Activated T-helper 2 cell treated with anti-CD3 and anti-CD28 coated beads, Interferon-gamma antibody, Interleukin-2, Interleukin-4, amounts not matched to agents 10 μg/mL and 5 μg/mL and 100 μg/mL, durations not matched to agents 14 hours and 24 hours and 36 hours (primary cell): ENCODE measurements at places on chromosomes 5 and 9. TPM values are rescaled to one million over a fixed set of nuclear protein-coding genes. Genes with fewer than 3 reads are reported as not detected.

The HMHB1 gene
- total RNA-seq: not detected in 2 replicates

The CDH6 gene
- not detected in 2 replicates for total RNA-seq

The CCDC187 gene
- 0.02 TPM in 1 of 2 replicates, not detected in the other for total RNA-seq

The PCDHA7 gene
- total RNA-seq: not detected in 2 replicates

The RAPGEF1 gene
- 133 and 136 TPM in 2 replicates for total RNA-seq

The CTXN3 gene
- not detected in 2 replicates for total RNA-seq

The SPATA31A1 gene
- total RNA-seq: not detected in 2 replicates

The INSL6 gene
- not detected in 2 replicates for total RNA-seq

The RXFP3 gene
- total RNA-seq: not detected in 2 replicates

The ARL14EPL gene
- not detected in 2 replicates for total RNA-seq

The PCDHB5 gene
- not detected in 2 replicates for total RNA-seq

The CFAP77 gene
- total RNA-seq: not detected in 2 replicates

The PLAC8L1 gene
- total RNA-seq: 0.71 and 0.74 TPM in 2 replicates

The MOB3B gene
- 0.94 and 1.3 TPM in 2 replicates for total RNA-seq

- peaks cover 91% of the 10 kb centered on the region for H3K36me3 ChIP-seq
- peaks cover 6% of the 10 kb centered on the region for H3K4me1 ChIP-seq
- H3K27ac ChIP-seq: no peak overlapping the region
- H3K27me3 ChIP-seq: no peaks in the 10 kb centered on the region
- H3K4me3 ChIP-seq: no peak overlapping the region
- no peak for DNase-seq
Observed at GRCh38 chr9:89388084-89388867, 70.0 kb downstream of the SECISBP2 start.

- H3K27ac ChIP-seq: no peak overlapping the region
- H3K4me3 ChIP-seq: no peak overlapping the region
- H3K36me3 ChIP-seq: no peaks in the 10 kb centered on the region
- H3K4me1 ChIP-seq: no peaks in the 10 kb centered on the region
- H3K27me3 ChIP-seq: no peaks in the 10 kb centered on the region
Observed at GRCh38 chr5:32834251-32834650, 123.1 kb downstream of the NPR3 start.

DNA sequence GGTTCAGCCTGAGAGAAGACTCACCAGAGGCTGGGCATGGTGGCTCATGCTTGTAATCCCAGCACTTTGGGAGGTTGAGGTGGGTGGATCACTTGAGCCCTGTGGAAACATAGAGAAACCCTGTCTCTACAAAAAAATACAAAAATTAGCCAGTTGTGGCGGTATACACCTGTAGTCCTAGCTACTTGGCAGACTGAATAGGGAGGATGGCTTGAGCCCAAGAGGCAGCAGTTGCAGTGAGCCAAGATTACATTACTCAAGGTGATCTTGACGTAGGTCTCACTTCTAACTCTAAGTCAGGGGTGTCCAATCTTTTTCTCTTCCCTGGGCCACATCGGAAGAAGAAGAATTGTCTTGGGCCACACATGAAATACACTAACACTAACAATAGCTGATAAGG is 16.2 kb upstream of the ATP6V1G1 start:
- no peaks in the 10 kb centered on the region for H3K36me3 ChIP-seq
- H3K4me1 ChIP-seq: no peaks in the 10 kb centered on the region
- DNase-seq: no peak
- peaks cover 14% of the 10 kb centered on the region for H3K27me3 ChIP-seq

GRCh38 chr9:33489066-33489465 is 15.3 kb upstream of the NOL6 start:
- no peaks in the 10 kb centered on the region for H3K36me3 ChIP-seq
- H3K4me3 ChIP-seq: no peak overlapping the region
- H3K27ac ChIP-seq: no peak overlapping the region
- no peak for DNase-seq
- peaks cover 12% of the 10 kb centered on the region for H3K27me3 ChIP-seq

GRCh38 chr5:115811406-115811805 is 5.1 kb downstream of the CDO1 start:
- no peak overlapping the region for H3K27ac ChIP-seq
- no peak overlapping the region for H3K4me3 ChIP-seq
- DNase-seq: no peak
- H3K4me1 ChIP-seq: peaks cover 54% of the 10 kb centered on the region

GRCh38 chr9:111615928-111616327 is 15.2 kb upstream of the DNAJC25 start:
- no peaks in the 10 kb centered on the region for H3K36me3 ChIP-seq
- no peaks in the 10 kb centered on the region for H3K4me1 ChIP-seq
- DNase-seq: no peak
- no peak overlapping the region for H3K27ac ChIP-seq
- H3K4me3 ChIP-seq: no peak overlapping the region
- H3K27me3 ChIP-seq: peaks cover 10% of the 10 kb centered on the region

- DNase-seq: no peak
- H3K36me3 ChIP-seq: no peaks in the 10 kb centered on the region
- H3K4me3 ChIP-seq: no peak overlapping the region
- no peak overlapping the region for H3K27ac ChIP-seq
- no peaks in the 10 kb centered on the region for H3K27me3 ChIP-seq
- H3K4me1 ChIP-seq: no peaks in the 10 kb centered on the region
Observed at GRCh38 chr9:90834828-90835595, 33.4 kb downstream of the SYK start.

GRCh38 chr9:6894135-6894534 is 136.4 kb downstream of the KDM4C start:
- H3K27me3 ChIP-seq: no peaks in the 10 kb centered on the region
- peaks cover 63% of the 10 kb centered on the region for H3K36me3 ChIP-seq
- DNase-seq: no peak
- peak overlapping the region; percentile 19 for H3K4me3 ChIP-seq

GRCh38 chr5:166399781-166400180 is 1891.7 kb upstream of the WWC1 start:
- H3K36me3 ChIP-seq: no peaks in the 10 kb centered on the region
- DNase-seq: no peak
- no peaks in the 10 kb centered on the region for H3K27me3 ChIP-seq
- H3K4me1 ChIP-seq: no peaks in the 10 kb centered on the region
- no peak overlapping the region for H3K4me3 ChIP-seq

DNA sequence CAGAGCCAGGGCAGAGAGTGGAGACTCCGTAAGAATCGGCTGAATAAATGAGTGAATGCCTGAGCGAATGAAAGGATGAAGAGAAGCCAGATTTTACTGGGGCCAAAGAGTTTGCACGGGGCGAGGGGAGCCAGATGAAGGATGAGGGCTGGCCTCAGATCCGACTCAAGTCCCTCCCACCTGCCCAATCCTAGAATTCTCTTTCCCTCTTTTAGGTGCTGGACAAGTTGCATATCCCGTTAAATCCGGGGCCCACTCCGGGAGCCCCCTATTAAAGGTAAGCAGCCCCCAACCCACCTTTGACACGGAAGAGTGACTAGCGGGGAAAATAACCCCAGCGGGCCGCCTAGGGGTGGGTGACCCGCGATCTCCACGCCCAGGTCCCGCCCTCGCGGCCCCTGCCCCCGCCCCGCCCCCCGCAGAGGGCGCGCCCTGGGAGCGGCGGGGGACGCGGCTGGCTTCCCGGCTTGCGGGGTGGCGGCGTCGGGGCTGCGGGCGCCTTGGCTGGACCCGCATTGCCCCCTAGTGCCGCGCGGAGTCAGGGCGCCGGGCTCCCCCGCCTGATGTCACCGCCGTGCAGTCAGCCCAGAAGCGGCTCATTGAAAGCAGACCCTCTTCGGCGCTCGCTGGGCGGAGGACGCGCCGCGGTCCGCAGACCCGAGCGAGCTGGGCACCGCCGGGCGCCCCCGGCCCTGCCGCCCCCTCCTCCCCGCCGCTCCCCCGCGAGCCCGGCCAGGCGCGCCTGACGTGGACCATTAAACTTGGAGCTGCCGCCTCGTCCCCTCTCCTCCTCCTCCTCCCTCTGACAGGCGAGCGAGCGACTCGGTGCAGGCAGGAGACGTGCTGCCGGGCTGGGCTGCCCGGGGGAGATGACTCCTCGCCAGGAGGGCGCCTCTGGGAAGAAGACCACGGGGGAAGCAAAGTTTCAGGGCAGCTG is at the start of gene ADRA1B:
TSS of gene ADRA1B (plus strand) at position 579 of the 937 bp plus-strand sequence. CDS start 424 bp downstream, outside the sequence.
- peaks cover 61% of the 10 kb centered on the region for H3K27me3 ChIP-seq
- H3K36me3 ChIP-seq: no peaks in the 10 kb centered on the region
- peaks cover 2% of the 10 kb centered on the region for H3K4me1 ChIP-seq
- H3K27ac ChIP-seq: no peak within 1 kb of the TSS
- H3K4me3 ChIP-seq: no peak within 1 kb of the TSS
- peak; percentile 13 for DNase-seq

- H3K36me3 ChIP-seq: no peaks in the 10 kb centered on the region
- peaks cover 70% of the 10 kb centered on the region for H3K27me3 ChIP-seq
- no peak overlapping the region for H3K27ac ChIP-seq
- peaks cover 13% of the 10 kb centered on the region for H3K4me1 ChIP-seq
Observed at GRCh38 chr5:111066261-111066938, 5.1 kb upstream of the TSLP start.

DNA sequence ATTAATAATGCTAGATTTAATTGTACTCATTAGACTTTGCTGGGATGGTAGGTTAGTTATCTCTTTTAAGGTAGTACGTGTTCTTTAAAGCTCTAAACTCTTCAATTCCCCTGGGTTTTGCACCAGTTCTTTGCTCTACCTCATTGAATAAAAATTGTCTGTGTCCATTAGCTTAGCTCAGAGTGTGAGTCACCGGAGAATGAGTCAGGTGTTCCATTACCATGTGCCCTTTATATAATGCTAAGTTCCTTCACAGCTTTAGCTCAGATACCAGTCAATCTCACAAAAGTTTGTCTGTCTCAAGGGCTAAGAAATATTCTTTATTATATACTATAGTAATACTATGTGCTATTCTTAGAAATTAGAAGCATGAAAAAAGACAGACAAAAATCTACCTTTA is 339.4 kb downstream of the PRELID2 start:
- no peak for DNase-seq
- H3K27me3 ChIP-seq: no peaks in the 10 kb centered on the region
- H3K27ac ChIP-seq: no peak overlapping the region
- H3K36me3 ChIP-seq: no peaks in the 10 kb centered on the region
- no peak overlapping the region for H3K4me3 ChIP-seq

DNA sequence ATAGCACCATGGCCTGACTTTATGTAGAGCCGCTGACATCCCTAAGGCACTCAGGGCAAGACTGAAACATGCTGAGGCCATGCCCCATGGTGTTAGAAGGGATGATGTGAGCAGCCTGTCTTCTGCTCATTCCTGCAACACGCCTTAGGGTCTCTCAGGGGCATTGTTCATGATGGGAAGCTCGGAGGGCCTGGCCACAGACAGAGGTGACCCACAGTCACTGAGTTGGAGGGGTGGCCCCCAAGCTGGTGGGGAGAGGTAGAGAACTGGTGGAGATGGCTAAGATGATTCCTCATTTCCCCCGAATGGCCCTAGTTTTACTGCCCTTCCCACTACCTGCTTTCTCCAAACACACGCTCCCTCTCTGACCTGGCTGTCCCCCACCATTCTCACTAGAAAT is 135.2 kb downstream of the BARX1 start:
- no peak for DNase-seq
- H3K4me3 ChIP-seq: no peak overlapping the region
- no peaks in the 10 kb centered on the region for H3K36me3 ChIP-seq

GRCh38 chr9:114072184-114073140 is 5.6 kb downstream of the AMBP start:
- H3K4me1 ChIP-seq: no peaks in the 10 kb centered on the region
- no peak overlapping the region for H3K27ac ChIP-seq
- peaks cover 1% of the 10 kb centered on the region for H3K27me3 ChIP-seq

- no peak overlapping the region for H3K27ac ChIP-seq
- no peaks in the 10 kb centered on the region for H3K4me1 ChIP-seq
- DNase-seq: no peak
- H3K27me3 ChIP-seq: no peaks in the 10 kb centered on the region
- no peaks in the 10 kb centered on the region for H3K36me3 ChIP-seq
Observed at GRCh38 chr9:35835766-35836165, 6.7 kb downstream of the TMEM8B start.

- DNase-seq: no peak
- H3K36me3 ChIP-seq: peaks cover 16% of the 10 kb centered on the region
- peak overlapping the region; percentile 37 for H3K27ac ChIP-seq
- H3K27me3 ChIP-seq: peaks cover 1% of the 10 kb centered on the region
- H3K4me1 ChIP-seq: peaks cover 4% of the 10 kb centered on the region
- no peak overlapping the region for H3K4me3 ChIP-seq
Observed at GRCh38 chr5:150058480-150059126, 27.8 kb downstream of the CSF1R start.

DNA sequence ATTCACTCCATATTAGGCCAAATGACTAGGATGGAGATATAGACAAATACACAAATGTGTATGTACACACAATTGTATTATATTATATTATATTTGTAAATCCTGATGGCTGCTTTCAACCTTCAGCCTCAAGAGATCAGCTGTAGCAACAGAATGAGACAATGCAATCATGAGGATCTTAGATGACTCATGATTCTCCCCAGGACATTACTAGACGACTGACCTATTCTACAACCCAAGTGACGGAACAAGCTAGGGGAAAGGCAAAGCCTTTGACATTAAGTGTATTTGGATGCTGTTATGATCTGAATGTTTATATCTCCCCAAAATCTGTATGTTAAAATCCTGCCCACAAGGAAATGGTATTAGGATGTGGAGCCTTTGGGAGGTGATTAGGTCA is 66.5 kb downstream of the COX7C start:
- H3K27me3 ChIP-seq: peaks cover 1% of the 10 kb centered on the region
- H3K4me3 ChIP-seq: no peak overlapping the region
- H3K36me3 ChIP-seq: no peaks in the 10 kb centered on the region
- no peaks in the 10 kb centered on the region for H3K4me1 ChIP-seq
- H3K27ac ChIP-seq: no peak overlapping the region

GRCh38 chr9:70411121-70411929 is 3.1 kb downstream of the KLF9 start:
- DNase-seq: no peak
- peaks cover 53% of the 10 kb centered on the region for H3K4me1 ChIP-seq
- H3K27ac ChIP-seq: peak overlapping the region; percentile 97
- peaks cover 13% of the 10 kb centered on the region for H3K36me3 ChIP-seq

DNA sequence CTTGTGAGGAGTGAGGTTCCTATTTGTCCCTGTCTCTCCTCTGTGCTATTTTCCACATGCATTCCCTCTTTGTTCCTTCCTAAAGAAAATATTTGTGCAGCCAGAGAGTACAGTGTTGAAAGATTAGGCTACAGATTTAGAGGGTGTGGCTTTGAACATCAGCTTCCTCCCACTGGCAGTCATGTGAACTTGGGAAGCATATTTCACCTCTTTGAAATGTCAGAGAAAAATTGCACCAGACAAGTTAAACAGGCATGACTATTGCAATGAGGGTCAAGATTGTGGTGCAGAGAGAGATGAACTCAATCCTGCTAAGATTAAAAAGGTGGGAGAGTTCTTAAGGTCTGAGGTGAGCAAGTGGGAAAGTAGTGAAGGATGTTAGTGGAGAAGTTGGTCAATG is 641.0 kb downstream of the DNAH5 start:
- no peak for DNase-seq
- H3K4me1 ChIP-seq: no peaks in the 10 kb centered on the region
- no peak overlapping the region for H3K4me3 ChIP-seq
- no peak overlapping the region for H3K27ac ChIP-seq
- no peaks in the 10 kb centered on the region for H3K27me3 ChIP-seq
